Stimulated activated memory B cell treated with anti-CD40 and anti-IgM and Interleukin-4, amounts not matched to agents 10 μg/mL and 1 μg/mL and 100 μg/mL, for 72 hours (primary cell): ENCODE measurements at places on chromosomes 3 and 15.

DNA sequence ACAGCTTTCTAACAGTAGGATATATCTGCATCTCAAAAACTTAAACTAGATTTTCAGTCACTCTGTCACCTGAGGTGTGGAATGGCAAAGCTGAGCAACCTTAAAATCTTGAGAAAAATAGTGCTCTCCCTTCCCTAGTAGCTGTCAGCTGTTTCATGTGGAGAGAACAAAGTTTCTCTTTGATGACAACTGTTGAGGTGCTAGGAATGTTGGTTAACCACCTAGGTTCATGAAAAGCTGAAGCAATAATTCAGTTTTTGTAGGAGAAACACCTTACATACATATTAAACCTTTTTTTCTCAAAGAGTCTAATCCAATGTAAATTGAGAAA lies 40.8 kb downstream of the TCF12 start:
- ATAC-seq = no peak

- no peak for ATAC-seq
Observed at GRCh38 chr3:146326875-146327543, 76.1 kb upstream of the PLSCR4 start.

DNA sequence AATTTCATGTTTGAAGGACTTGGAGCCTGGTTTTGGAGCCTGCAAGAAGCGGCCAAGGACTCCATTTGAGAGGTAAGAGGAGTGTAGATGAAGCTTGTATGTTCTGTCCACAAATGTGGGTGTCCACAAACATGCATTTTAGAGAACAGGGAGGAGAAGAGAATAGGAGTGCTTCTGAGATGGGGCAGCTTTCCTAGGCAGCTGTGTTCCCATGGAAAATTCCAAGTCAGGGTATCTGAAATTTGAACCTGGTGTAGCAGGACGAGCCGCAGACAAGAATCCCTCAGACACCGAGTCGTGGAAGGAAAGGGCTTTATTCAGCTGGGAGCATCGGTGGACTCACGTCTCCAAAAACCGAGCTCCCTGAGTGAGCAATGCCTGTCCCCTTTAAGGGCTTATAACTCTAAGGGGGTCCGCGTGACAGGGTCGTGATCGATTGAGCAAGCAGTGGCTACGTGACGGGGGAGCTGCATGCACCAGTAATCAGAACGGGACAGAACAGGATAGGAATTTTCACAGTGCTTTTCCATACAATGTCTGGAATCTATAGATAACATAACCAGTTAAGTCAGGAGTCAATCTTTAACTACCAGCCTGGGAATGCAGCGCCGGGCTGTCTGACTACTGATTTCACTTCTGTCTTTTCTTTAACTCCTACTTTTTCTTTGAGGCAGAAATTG lies 71.4 kb upstream of the WDR72 start:
- no peak for ATAC-seq

GRCh38 chr15:70505936-70506912 lies 257.1 kb downstream of the UACA start:
- peak; percentile 4 for ATAC-seq

GRCh38 chr3:53162672-53163443 lies 1.8 kb downstream of the PRKCD start:
- peak; percentile 51 for ATAC-seq

DNA sequence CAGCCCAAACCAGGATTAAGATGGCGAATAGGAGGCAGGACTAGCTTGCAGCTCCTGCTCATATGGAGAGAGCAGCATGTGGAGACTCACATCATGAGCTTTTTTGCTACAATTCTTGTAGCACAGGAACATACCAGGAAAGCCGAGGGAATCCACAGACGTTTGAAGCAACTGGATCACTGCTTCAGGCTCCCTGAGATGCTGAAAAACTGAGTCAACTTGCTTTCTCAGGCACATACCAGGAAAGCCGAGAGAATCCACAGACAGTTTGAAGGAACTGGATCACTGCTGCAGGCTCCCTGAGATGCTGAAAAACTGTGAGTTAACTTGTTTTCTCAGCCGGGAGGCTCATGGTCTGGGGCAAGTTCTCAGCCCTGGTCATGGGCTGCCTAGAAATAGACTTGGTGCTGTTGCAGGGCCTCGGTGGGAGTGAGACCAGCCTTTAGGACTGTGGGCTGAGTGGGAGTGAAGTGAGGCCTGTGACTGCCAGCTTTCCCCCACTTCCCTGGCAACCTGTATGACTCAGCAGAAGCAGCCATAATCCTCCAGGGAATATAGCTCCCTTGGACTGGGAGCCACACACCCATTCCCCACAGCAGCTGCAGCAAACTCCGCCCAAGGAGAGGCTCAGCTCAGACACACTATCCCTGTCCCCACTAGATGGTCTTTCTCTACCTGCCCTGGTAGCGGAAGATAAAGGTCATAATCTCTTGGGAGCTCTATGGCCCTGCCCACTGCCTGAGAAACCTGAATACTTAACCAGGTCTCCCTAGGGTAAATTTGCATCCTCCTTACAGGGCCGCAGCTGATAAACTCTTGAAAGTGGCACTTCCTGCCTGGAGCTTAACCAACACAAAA lies 51.9 kb upstream of the PFN2 start:
- peak; percentile 41 for ATAC-seq

DNA sequence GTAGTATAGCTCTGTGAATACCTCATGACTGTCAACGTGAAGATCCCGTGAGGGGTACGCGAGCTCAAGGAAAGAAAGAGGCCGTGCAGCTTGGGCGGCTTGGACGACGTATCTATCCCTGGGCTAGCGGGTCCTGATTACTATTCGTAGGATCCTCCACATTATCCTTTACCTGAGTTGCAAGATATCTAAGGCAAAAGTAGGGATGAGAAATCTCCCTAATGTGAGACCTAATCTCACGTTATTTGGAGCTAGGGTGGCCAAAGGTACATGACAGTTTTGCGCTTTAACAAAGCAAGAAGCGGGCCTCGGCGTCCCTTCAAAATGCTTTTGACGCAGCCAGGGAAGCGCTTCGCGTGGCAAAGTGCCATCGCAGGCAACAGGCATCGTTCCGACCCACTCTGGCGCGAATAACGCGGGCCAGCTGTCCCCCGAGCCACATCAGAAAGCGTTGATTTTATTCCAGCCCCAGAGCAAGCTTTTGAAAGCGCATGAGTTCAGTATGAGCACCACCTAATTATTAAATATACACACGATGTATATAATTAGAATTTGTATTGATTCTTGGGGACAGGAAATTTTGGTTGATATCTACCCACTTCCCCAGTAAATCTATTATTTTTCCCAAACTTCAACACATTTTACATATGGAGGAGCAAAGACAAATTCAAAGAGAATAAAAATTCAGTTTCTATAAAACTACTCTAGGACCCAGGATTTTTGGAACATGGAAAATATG lies 2.5 kb upstream of the EOMES start:
- ATAC-seq = no peak

DNA sequence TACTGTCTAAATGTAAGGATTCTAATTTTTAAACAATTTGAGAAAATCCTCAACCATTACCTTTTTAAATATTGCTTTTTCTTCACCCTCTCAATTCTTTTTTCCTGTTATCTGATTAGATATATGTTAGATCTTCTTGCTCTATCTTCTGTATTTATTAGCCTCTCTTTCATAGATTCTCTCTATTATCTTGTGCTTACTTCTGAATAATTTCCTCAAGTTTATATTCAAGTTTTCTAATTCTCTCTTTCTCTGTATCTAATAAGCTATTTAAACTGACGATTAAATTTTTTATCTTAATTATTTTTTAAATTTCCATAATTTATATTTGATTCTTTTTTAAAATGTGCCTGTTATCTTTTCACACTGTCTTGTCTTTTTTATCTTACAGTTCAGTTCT lies 10.6 kb upstream of the MECOM start:
- no peak for ATAC-seq

DNA sequence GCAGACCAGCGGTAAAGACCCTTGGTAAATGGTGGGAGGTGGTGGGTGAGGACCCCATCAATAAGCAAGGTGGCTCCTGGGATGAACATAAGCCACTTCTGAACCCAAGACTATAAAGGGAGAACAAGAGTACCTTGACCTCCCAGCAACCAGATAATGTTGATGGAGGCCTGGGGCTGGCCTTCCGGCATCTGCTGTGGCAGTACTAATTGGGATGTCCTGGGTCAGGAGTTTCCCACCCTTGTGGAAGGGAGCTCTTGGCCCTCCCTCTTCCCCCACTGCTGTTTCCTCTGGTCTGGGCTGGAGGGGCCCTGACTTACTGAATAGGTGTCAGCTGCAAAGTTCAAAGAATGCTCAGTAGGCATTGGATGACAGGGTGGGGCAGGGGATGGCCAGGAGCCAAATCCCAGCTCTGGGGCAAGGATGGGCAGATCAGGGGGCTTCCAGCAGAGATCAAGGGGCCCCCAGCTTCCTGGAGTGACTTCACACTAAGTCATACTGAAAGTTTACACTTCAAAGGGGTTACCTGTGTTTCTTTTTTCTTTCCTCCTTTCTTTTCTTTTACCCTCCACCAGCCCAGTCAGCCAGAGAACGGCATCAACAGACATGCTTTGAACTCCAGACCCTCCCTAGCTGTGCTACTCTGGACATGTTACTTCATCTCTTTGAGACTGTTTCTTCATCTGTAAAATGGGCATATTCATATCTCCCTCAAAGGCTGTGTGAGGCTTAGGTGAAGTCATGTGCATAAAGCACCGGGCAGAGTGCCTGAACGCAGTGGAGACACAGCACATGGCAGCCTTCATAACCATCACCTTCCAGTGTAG lies 1.5 kb downstream of the RBP1 start:
- no peak for ATAC-seq

- ATAC-seq = no peak
Observed at GRCh38 chr15:70459312-70459711, 304.0 kb downstream of the UACA start.

GRCh38 chr3:45123581-45124269 lies 22.5 kb downstream of the CDCP1 start:
- no peak for ATAC-seq

- peak; percentile 12 for ATAC-seq
Observed at GRCh38 chr3:187705164-187705563, 2.8 kb upstream of the RTP2 start.

DNA sequence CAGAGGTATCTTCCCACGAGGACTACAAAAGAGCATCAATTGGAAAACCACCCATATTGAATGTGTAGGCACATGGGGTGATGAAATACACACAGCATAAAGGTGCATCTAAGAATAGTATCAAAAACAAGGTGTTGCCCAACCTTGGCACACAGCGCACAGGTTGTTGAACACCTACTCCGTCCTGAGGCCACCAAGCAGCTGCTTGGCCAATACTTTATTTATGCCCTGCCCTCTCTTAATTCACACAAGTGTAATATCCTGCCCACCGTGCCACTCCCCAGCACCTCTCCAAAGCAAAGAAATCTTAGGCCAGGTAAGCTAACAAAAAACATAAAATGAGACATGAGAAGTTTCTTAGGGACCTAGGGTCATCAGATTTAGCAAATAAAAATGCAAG lies 31.2 kb downstream of the WWTR1 start:
- no peak for ATAC-seq

DNA sequence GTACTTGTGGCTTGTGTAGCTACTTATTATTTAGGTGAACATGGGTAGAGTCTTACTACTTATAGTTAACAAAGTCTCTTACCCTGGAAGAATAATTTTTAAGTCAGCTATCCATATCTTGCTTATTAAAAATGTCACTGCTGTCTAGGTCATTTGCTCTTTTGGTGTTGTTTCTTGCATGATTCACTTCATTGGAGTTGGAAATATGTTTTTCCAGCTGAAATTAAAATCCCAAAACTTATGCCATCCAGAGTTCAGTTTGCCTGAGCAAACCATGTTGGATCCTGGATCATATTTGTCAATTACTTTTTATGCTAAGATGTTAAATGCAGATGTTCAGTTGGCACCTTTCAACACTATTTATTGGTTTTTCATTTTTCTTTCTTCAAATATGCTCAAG lies 421.0 kb upstream of the RBMS3 start:
- no peak for ATAC-seq

GRCh38 chr15:65981837-65982626 lies 112.7 kb downstream of the RAB11A start:
- peak; percentile 88 for ATAC-seq

DNA sequence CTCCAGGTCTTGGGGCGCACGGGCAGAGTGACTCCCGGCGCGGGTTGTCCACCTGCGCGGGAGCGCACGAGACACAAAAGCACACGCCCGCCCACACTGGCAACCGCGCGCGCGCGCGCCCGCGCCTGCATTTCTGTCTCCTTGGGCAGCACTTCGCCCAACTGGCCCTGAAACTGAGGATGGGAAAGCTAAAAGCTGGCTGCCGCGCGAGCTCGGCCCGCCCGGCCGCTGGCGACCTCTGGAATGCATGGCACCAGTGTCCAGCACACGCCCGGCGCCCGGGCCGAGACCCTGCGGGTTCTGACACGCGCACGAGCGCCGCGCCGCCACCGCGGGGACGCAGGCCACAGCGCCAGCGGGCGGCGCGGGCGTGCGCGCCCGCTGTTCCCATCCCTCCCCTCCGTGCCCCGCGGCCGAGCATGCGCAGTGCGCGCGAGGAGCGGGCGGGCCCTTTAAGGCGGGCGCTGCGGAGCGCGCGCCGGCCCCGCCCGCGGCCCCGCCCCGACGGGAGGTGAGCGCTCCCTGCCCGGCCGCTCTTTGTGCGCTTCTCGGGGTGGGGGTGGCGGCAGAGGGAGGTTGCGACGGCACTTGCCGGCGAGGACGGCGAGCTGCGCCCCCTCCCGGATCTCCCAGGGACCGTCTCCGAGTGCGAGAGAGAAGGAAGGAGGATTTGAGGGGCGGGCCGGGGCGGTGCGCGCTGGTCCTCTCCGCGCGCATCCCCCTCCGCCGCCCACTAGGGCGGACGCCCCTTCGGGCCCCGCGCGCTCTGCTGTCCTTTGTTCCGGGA lies 1.0 kb upstream of the MEX3B start:
- peak; percentile 87 for ATAC-seq

GRCh38 chr15:41882689-41883483 lies 11.0 kb downstream of the SPTBN5 start:
- no peak for ATAC-seq

DNA sequence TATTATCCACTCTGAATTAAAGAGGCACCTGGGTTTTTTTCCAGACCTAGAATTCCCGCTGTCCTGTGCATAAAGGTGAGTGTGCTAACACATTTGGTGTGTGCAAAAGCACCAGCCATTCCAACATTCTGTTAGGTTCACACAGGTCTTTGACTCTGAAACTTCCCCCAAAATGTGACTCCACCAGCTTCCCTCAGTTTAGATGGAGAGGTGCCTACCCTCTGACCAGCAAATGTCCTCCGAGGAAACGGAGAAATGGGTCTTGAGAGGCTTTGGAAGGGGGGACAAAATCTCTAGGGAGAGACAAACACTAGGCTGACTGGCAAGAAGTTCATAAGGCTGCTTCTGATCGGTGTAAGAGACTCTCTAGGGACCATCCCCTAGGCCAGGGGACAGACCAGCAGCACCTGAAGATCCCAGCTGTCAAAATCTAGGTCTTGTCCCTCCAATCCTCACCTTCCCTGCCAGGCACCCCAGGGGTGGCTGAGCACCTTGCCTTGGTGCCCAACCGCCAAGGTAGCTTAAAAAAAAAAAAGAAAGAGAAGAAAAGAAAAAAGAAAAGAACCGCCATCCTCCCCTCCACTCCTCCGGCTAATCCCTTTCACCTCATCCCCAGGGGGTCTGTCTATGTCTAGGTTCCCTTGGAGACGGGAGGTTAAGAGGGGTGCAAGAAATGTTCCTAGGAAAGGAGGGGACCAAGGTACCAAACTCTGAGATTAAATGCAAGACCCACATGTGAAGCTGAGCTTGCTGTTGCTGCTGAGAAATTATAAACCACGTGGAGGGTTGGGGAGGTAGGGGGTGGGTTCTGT lies 2.0 kb upstream of the MECOM start:
- ATAC-seq = no peak

GRCh38 chr3:169391672-169392071 lies 271.8 kb downstream of the MECOM start:
- ATAC-seq = no peak

- no peak for ATAC-seq
Observed at GRCh38 chr15:74762791-74763150, 14.1 kb downstream of the CYP1A2 start.

GRCh38 chr3:13145131-13145825 lies 72.0 kb upstream of the IQSEC1 start:
- ATAC-seq = no peak
